Inflammatory macrophage (primary cell): ENCODE measurements at places on chromosomes 11 and 22.

DNA sequence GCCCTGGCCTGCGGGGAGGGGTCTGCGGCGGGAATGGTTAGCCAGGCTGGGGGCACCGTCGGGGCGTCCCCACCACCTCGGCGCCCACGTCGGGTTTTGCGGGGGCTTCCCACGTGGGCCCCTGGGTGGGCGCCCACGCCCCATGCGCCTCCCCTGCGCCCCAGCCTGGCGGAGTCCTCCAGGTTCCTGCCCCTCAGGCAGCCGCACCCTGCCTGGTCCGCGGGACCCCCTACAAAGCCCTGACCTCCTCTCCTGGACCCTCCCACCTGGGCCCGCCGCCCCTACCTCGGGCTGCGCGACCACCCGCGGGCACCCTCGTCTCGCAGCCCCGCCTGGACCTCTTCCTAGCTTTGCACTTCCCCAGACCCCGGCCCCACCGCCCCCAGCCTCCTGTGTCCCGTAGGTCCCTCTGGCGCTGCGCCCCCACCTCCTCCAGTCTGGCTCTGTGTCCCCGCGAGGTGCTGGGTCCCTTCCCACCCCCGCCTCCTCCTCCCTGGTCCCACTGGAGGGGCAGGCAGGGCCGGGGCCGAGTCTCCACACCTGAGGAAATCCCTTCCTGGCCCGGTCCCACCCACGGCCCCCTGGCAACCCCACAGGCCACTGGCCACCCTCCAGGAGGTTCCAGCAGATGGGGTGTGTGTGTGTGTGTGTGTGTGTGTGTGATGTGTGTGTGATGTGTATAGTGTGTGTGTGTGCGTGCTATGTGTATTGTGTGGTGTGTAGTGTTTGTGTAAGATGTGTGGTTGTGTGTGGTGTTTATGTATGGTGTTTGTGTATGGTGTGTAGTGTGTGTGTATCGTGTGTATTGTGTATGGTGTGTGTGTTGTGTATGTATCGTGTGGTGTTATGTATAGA lies 11.8 kb downstream of the PIM3 start:
- no peak for DNase-seq

DNA sequence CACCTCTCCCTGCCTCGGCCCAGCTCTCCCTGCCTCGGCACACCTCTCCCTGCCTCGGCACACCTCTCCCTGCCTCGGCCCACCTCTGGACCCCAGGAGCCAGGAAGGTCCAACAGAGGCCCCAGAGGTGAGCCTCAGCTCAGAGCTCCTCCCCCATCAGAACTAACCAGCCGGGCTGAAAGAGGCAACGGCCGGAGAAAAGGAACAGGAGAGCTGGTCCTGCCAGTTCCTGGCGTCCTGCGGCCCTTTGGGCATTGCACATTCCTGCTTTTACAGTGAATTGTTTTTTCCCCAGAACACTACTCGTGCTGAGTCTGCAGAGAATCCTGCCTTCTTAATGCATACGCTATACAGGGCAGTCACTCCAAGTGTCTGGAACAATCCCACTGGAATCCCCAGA lies 45.8 kb downstream of the LMO1 start:
- DNase-seq: no peak

DNA sequence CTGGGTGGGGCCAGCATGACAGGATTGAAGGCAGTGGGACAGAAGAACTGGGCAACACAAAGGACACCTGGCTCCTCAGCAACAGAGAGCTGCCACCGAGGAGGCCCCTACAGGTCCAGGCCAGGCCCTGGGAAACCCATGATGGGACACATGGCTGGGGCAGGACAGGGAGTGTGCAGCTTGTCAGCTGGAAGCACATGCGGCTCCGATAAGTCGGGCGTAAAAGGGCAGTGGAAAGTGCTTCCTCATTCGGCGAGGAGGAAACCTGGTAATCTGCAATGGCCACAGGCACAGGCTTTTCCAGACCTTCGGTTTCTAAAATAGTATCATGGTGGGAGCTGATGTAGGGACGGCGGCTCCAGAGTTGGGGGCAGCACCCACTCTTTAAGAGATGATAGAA lies 16.5 kb downstream of the GNAZ start:
- peak; percentile 59 for DNase-seq

- DNase-seq: no peak
These were observed 5.3 kb upstream of the GNAZ start for GRCh38 chr22:23065069-23065451.

DNA sequence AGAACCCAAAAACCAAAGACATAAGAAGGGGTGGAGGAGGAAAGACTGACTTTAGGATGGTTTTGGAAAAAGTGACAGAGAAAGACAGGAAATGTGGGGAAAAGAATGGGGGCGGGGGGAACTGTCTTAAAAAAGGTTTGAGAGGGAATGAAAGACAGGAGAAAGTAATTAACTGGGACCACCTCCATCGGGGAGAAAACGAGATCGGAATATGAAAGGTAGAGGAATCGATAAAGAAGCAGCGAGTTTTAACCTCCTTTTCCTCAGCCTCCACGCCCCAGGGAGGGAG lies 524 bp downstream of the MTMR2 start:
- DNase-seq: no peak

- DNase-seq: no peak
These were observed 256.9 kb upstream of the CTSC start for GRCh38 chr11:88594274-88594950.

DNA sequence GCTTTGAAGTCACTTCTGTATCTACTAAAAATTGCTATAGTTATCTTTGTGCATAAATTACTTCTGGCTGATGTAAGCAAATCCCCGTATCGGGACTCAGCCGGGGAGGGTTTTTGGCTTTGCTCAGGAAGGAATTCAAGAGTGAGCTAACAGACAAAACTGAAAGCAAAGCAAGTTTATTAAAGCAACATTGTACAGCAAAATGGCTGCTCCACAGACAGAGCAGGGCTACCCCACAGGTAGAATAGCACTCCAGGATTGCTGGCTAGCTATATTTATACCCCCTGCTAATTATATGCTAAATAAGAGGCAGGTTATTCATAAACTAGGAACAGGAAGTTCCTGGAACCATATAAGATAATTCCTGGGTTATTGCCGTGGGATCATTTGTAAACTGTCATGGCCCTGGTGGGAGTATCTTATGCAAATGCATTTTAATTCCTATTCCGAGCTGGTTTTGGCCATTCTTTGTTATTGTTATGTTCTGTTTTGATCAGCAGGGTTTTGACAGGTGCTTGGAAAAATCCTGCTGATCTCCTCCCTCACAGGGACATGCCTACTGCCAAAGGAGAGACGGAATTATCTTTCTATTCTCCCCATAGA lies 15.2 kb downstream of the MIF start:
- no peak for DNase-seq

GRCh38 chr11:127670374-127671119 lies 670.0 kb upstream of the KIRREL3 start:
- DNase-seq: no peak

- no peak for DNase-seq
These were observed 75.4 kb upstream of the KCNQ1OT1 start for GRCh38 chr11:2775083-2775625.

- no peak for DNase-seq
These were observed 1285.5 kb downstream of the TBC1D22A start for GRCh38 chr22:48047722-48048500.

DNA sequence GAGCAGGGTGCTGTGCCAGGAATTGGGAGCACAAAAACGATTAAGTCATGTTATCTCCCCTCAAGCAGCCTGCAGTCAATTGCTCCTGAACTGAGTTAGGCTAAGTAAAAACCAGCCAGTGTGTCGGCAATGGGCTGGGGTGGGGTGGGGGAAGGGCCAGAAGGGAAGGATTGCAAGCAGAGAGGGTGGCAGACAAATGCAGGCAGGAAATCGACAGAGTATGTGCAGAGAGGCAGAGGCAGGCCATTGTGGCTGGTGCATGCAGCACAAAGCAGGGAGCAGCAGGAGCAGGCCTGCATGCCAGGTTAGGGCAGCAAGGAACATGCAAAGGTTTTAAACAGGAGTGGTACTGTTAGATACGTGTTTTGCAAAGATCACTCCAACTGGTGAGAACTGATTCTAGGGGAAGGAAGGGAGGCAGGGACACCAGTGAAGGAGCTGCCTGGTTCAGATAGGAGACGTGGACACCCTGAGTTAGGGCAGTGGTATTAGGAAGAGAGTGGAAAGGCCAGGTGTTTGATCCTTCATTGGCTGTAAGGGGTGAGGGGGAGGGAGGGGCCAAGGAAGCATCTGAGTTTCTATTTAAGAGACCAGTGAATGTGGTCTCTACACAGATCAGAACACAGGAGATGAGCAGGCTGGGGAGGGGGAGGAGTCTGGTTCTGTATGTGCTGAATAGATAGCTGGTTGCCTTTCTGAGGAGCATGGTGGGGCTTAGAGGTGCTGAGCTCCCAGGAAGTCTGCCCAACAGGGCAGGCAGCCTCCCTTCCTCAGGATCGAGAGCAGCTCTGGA lies 70.8 kb upstream of the PHOX2A start:
- no peak for DNase-seq

GRCh38 chr11:63687845-63688244 lies 6.5 kb downstream of the RTN3 start:
- no peak for DNase-seq
